Endothelial cell (in vitro differentiated cells): ENCODE measurements at places on chromosomes 13 and 19.

DNA sequence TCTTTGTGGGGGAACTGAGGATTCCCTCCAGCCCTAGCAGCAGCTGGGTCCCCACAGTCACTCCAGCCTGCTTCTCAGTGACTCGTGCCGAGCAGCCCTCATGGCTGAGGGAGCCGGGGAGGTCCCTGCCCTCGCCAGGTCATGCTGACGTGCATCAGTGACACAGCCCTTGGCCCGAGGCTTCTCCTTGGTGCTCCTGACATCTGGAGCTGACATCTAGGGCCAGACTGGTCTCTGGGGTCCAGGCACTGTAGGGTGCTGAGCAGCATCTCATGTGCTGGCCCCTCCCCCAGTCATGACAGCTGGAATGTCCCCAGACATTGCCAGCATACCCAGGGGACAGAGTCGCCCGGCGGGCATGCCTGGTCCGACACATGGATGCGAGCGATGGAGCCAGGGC is 14.4 kb downstream of the COMP start:
- no peak for DNase-seq
- peaks cover 15% of the 10 kb centered on the region for H3K27me3 ChIP-seq
- H3K4me1 ChIP-seq, result no peaks in the 10 kb centered on the region
- no peak overlapping the region for H3K27ac ChIP-seq
- H3K4me3 ChIP-seq, result no peak overlapping the region

DNA sequence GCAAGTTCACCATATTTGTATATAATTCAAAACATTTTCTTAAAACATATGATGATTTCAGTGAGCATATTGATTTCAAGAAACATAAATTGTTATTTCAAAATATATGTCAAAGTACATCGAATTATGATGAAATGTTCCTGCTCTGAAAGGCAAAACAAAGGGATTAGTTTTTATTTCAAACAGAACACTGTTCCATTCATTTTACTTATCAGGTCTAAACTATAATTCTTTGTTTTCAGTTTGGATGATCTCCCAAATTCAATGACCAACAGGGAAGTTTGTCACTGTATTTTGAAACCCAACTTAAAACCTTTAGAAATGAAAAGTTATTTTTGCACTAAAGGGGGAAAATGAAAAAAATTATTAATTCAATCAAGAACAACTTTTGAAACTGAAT is 610.2 kb downstream of the SLITRK1 start:
- DNase-seq, result no peak
- H3K27ac ChIP-seq, result no peak overlapping the region
- H3K4me1 ChIP-seq, result no peaks in the 10 kb centered on the region
- H3K27me3 ChIP-seq, result no peaks in the 10 kb centered on the region
- no peak overlapping the region for H3K4me3 ChIP-seq
- H3K36me3 ChIP-seq, result no peaks in the 10 kb centered on the region

GRCh38 chr13:31377946-31378345 is 178.2 kb downstream of the B3GLCT start:
- peaks cover 7% of the 10 kb centered on the region for H3K27me3 ChIP-seq
- H3K4me3 ChIP-seq, result no peak overlapping the region
- H3K36me3 ChIP-seq, result no peaks in the 10 kb centered on the region

DNA sequence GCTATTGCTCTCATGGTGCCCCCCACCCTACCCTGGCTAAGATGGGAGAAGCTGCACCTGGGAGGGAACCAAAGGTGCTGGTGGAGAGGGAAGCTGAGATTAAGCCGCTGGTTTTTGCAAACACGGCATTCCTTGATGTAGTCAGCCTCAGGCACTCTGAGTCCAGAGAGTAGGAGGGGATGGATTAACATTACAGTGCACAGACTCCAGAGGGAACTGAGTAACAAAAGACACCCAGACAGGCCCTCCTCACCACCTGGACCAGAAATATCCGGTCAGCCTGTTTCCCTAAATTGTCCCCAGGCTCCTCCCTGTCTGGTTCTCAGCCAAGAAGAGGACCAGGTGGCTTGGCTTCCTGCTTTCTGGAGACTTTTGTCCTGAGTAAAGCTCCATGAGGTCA is 28.9 kb upstream of the PABPC3 start:
- H3K36me3 ChIP-seq, result peaks cover 4% of the 10 kb centered on the region
- H3K4me1 ChIP-seq, result peaks cover 26% of the 10 kb centered on the region
- H3K4me3 ChIP-seq, result no peak overlapping the region
- no peak for DNase-seq

DNA sequence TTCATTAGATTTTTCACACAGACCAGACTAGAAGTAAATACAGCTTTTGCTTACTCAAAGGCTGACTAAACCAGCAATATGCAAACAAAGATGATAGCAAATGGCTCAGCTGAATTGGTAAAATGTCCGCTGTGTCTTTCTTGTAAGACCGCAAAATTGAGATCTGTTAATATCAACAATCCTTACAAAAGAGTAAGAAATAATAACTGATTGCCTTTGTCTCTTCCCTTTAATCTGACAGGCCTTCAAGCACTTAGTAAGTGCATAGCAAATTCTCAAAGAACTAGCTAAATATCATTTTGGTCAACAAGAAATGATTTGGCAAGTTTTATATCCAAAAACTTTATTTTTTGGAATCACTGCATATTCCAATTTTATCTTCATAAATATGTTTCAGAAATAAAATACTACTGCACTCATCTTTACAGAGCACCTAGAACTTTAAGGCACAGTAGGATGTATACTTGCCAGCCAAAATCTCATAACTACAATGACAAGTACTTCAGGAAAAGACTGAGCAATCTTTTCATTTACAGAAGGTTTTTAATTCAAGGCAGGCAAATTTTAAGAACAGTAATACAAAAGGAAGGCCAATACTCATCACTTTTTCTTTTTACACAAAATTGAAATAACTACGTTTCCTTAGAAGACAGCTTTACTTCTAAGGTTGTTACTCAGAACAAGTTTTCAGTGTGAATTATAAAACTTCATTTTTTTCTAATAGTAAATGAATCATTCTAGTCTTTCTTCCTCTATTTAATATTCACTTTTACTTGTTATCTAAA is 1.1 kb downstream of the ELF1 start:
- DNase-seq, result no peak
- no peaks in the 10 kb centered on the region for H3K36me3 ChIP-seq
- H3K4me1 ChIP-seq, result peaks cover 3% of the 10 kb centered on the region
- H3K27ac ChIP-seq, result no peak overlapping the region
- no peaks in the 10 kb centered on the region for H3K27me3 ChIP-seq

DNA sequence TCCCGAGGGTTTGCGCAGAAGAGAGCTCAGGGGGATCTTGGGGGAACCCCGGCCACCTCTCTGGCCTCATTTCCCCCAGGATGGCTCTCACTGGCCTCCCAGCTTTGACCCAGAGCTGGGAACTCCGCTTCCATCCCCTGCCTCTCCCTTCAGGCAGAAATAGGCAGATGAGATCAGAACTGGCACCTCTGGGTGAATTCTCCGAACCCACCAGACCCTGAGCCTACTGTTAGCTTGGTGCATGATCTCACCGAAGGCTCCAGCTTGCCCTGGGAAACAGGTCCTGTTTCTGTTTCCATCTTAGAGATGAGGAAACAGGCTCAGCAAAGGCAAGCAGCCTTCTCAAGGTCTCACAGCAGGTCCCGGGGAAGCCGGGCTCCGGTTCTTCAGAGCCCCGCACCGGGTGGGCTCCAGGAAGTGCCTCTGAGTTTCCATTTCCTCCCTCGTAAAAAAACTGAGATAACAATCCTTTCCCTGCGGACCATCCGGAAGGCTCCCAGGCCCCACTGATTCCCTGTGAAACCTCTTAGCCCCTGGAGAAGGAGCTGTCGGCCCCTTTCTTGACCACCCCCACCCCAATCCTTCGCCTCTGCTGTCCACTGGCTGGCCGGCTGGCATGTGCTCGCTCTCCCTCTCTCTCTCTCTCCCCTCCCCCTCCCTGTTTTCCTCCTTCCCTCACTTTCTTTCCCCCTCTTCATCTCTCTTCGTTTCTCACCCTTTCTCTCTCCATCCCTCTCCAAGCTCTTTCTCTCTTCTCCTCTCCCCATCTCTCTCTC is 2.1 kb downstream of the NECTIN2 start:
- H3K4me3 ChIP-seq, result peak overlapping the region; percentile 100
- peaks cover 54% of the 10 kb centered on the region for H3K4me1 ChIP-seq
- H3K27ac ChIP-seq, result peak overlapping the region; percentile 99
- DNase-seq, result peak; percentile 67

DNA sequence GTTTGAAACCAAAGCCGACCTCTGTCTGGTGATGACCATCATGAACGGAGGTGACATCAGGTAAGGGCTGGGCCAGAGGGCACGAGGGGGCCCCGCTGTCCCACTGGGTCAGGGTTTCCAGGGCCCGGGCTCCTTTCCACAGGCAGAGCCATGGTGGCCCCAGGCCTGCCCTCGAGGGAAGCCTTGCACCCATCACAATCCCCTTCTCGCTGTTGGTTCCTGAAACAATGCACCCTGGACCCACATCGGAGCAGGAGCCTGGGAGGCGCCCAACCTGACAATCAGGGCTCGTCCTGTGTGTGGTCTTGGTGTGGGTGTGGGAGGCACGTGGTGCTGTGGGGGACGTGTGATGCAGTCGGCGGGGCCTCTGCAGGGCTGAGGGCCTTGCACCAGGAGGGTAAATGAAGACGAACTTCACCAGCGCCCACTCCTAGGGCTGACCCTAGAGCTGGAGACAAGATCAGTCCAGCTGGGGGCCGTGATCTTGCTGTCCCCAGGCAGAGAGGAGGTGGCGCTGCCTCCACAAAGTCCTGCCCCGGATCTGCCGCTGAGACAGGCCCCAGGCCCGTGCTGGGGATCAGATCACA is 2.8 kb downstream of the GRK1 start:
- peaks cover 4% of the 10 kb centered on the region for H3K36me3 ChIP-seq
- H3K4me3 ChIP-seq, result no peak overlapping the region
- no peak for DNase-seq
- H3K27ac ChIP-seq, result no peak overlapping the region
- H3K4me1 ChIP-seq, result peaks cover 3% of the 10 kb centered on the region

- H3K4me1 ChIP-seq, result peaks cover 21% of the 10 kb centered on the region
- no peak overlapping the region for H3K4me3 ChIP-seq
- peaks cover 12% of the 10 kb centered on the region for H3K27me3 ChIP-seq
- DNase-seq, result peak; percentile 73
- H3K27ac ChIP-seq, result no peak overlapping the region
These were observed 2.4 kb downstream of the DZIP1 start for GRCh38 chr13:95642028-95642621.

DNA sequence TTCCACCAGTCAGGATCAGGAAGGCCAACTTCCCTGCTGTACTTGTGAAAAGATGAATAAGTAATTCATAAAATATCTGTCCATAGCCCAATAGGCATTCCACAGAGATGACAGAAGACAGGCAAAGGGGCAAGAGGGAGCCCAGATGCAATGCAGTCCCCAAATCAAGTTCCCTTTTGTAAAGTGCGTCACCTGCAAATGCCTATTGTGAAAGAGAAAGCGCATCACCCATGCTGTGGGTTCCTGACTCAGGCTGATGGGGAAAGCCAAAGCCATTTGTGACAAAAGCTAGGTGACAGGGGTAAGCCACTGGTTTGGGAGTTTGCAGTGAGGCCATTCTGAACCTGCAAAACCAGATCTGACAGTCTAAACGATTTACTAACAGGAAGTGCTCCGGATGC is 157.5 kb upstream of the ZNF536 start:
- no peak overlapping the region for H3K4me3 ChIP-seq
- no peak for DNase-seq
- no peaks in the 10 kb centered on the region for H3K36me3 ChIP-seq
- no peaks in the 10 kb centered on the region for H3K4me1 ChIP-seq
- H3K27ac ChIP-seq, result no peak overlapping the region
- peaks cover 2% of the 10 kb centered on the region for H3K27me3 ChIP-seq

GRCh38 chr19:10543059-10543419 is 665 bp upstream of the ATG4D start:
- H3K4me1 ChIP-seq, result peaks cover 3% of the 10 kb centered on the region
- no peak overlapping the region for H3K27ac ChIP-seq
- H3K4me3 ChIP-seq, result peak overlapping the region; percentile 92
- no peak for DNase-seq
- no peaks in the 10 kb centered on the region for H3K36me3 ChIP-seq
- H3K27me3 ChIP-seq, result peaks cover 4% of the 10 kb centered on the region

- H3K4me1 ChIP-seq, result peaks cover 4% of the 10 kb centered on the region
- H3K4me3 ChIP-seq, result peak overlapping the region; percentile 88
- H3K27me3 ChIP-seq, result peaks cover 19% of the 10 kb centered on the region
- peak; percentile 95 for DNase-seq
These were observed 624 bp downstream of the CTXN1 start for GRCh38 chr19:7925171-7925851.

DNA sequence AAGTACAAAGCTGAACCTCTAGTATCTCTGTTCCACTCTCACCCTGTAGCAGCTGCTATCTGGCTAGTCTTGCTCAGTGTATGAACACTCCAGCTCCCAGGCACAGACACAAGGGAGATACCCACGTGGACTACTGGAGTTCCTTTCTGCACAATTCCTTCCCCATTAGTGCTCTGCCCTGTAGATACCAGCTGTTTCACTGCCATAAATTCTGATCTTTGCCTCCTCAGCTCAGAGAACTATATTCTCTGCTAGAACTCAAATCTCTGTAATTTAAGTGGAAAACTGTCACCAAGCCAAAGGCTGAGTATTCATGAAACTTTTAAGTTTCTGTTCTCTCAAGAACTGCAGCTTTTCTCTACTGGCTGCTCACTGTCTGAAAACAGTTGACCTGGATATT is 273.7 kb downstream of the DIAPH3 start:
- no peaks in the 10 kb centered on the region for H3K27me3 ChIP-seq
- H3K36me3 ChIP-seq, result no peaks in the 10 kb centered on the region
- H3K4me3 ChIP-seq, result no peak overlapping the region
- no peak overlapping the region for H3K27ac ChIP-seq

DNA sequence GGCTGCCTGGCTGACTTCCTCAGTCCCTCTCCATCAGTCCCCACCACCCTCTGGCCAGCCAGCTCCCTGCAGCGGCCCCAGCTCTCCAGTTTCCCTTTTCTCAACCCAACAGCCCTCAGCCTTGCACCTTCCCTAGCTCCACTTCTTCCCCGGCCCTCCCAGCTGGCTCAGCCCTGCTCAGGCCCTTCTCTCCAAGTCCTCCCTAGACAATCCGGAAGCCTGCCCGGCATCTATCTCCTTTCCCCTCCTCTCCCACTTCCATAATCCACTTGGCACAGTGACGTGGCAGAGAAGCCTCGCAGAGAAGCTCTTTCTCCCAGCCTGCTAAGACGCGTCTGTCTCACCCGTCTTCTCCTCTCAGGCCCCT is 1.1 kb downstream of the UBXN6 start:
- H3K4me3 ChIP-seq, result peak overlapping the region; percentile 89
- no peaks in the 10 kb centered on the region for H3K36me3 ChIP-seq
- H3K27me3 ChIP-seq, result peaks cover 14% of the 10 kb centered on the region
- H3K27ac ChIP-seq, result peak overlapping the region; percentile 93

DNA sequence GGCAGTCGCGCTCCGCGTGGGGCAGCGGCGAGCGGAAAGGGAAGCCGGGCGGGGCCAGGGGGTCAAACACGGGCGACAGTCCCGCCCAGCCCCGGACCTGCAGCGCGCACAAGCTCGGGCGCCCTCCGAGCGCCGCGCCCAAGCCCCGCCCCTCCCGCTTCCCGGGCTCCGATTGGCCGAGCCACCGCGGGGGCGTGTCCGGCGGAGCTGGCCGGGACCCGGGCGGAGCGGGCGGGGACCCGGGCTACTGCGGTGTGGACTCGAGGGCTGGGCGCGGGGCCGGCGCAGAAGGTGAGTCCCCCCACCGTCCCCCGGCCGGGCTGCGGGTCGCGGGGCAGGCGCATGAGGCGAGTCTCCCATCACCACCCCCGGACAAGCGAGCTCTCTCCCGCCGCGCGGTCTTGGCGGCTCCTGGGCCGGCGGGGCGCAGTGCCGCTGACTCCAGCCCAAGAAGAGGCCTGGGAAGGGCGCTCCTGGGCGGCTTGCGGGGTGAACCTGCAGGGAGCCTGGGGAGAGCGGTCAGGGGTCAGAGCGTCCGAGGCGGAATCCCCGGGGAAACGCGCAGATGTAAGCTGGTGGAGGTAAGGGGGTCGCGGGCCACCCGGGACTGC is at the start of gene PLEKHF1:
TSS of gene PLEKHF1 (plus strand) at position 247 of the 611 bp plus-strand sequence. CDS start 8,379 bp downstream, outside the sequence.
- DNase-seq, result peak; percentile 91
- peaks cover 18% of the 10 kb centered on the region for H3K27me3 ChIP-seq
- no peak within 1 kb of the TSS for H3K27ac ChIP-seq
- peaks cover 12% of the 10 kb centered on the region for H3K4me1 ChIP-seq
